Coronary artery (tissue), 2 donors: ENCODE measurements at places on chromosomes 7 and 10.

- DNase-seq = no peak
Measured at GRCh38 chr7:158706710-158707590, 2.3 kb upstream of the NCAPG2 start.

DNA sequence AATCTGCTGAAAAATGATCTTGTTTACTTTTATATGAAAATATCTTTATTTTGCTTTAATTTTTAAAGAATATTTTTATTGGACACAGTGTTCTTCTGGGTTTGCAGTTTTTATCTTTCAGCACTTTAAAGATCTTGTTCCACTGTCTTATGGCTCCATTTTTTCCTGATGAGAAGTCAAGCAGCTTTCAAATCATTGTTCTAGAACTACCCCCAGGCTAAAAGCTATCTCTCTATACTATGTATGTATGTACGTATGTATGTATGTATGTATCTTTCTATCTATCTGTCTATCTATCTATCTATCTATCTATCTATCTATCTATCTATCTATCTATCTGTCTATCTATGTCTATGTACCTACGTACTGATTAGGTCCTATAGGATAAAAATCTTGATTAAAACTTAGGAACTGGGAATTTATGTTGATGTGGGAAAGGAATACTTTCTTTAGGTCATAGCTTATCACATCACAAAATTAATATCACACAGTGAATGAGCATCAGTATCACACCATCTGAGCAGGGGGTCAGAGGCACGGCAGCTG lies 35.4 kb upstream of the TSPAN13 start:
- DNase-seq = no peak

DNA sequence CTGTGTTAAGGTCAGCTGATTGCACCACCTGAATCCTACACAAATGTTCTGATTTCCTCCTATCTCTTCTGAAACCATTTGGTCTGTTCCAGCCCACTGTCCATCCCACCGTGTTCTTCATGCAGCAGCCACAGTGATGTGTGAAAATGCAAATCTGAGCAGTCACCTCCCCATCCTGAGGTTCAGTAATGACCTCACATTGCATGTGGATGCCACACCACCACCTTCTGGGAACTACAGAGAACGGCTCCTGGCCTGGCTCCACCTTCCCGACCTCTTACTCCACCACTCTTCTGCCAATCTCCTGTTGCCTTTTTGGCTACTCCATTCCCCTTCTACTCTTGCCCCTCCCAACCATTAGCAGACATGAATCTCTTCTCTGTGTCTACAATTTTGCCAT lies 244.4 kb downstream of the TNS3 start:
- DNase-seq = peak; percentile 19

GRCh38 chr10:60704471-60704870 lies 73.8 kb upstream of the CDK1 start:
- DNase-seq = no peak

- DNase-seq = no peak
Measured at GRCh38 chr7:70975754-70976153, 156.2 kb upstream of the GALNT17 start.

- DNase-seq = no peak
Measured at GRCh38 chr7:130804220-130804619, 70.2 kb upstream of the KLF14 start.

DNA sequence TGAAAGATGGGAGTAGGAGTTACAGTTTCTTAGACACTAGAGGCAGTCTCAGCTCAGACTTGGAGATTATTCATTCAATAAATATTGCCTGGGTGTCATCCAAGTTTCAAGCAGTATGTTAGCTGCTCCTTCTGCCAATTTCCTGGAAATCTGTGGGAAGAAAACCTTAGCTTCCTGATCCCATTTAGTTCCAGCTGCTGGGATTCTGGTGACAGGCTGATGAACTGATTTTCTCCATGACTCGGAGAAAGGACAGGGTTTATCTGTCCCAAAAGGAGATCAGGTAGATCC lies 95.8 kb downstream of the CLEC2L start:
- DNase-seq = no peak

DNA sequence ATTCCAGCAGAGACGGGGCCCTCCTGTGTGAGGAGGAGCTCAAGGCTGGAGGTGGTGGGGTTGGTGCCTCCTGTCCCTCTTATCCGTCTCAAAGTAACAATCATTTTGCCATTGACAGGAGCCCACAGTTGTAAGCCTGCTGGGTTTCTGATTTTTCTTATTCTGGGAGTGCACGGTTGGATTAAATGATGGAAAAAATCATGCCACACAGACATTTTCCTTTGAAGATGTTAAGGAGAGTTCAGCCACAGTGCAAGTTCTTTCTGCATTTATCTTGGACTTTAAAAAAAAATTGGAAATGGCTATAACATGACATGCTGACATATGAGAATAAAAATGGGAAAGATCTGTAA lies 8.4 kb upstream of the LYZL1 start:
- no peak for DNase-seq

- no peak for DNase-seq
Measured at GRCh38 chr10:653991-654646, 35.3 kb downstream of the DIP2C start.

GRCh38 chr7:68544851-68545250 lies 1053.4 kb upstream of the AUTS2 start:
- DNase-seq = no peak

- no peak for DNase-seq
Measured at GRCh38 chr10:14560274-14560673, 214.4 kb downstream of the FAM107B start.

DNA sequence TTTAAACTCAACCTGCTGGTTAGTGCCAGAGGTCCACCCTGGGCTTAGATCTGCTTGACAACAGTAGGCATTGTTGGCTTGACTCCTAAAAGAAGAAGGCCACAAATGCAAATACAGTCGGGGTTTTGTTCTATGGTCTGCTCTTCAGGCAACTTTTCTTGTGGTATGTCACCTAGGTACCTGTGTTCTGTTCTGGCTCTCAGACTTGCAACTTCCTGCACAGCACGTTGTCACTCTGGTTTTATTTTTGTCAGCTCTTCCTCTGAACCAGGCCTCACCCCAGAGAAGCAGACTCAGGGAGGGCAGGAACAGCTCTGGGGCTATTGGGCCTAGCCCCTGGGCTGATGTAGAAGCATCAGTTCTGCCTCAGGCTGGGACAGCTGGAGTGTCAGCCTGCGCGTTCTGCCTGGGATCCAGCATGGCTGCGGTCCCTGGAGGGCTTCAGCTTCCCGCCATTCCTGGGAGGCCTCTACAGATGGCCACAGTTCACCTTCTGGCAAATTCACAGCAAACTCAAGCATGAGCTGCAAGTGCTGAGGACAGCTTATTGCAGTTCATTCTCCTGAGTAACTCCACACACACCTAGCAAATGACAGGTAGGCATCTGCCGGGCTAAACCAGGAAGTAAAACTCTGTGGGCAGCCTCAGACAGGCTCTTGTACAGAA lies 11.0 kb upstream of the PDCD4 start:
- DNase-seq = no peak

- DNase-seq = no peak
Measured at GRCh38 chr7:148395352-148395811, 195.2 kb upstream of the C7orf33 start.

GRCh38 chr7:95589766-95590165 lies 6.5 kb downstream of the PDK4 start:
- no peak for DNase-seq

DNA sequence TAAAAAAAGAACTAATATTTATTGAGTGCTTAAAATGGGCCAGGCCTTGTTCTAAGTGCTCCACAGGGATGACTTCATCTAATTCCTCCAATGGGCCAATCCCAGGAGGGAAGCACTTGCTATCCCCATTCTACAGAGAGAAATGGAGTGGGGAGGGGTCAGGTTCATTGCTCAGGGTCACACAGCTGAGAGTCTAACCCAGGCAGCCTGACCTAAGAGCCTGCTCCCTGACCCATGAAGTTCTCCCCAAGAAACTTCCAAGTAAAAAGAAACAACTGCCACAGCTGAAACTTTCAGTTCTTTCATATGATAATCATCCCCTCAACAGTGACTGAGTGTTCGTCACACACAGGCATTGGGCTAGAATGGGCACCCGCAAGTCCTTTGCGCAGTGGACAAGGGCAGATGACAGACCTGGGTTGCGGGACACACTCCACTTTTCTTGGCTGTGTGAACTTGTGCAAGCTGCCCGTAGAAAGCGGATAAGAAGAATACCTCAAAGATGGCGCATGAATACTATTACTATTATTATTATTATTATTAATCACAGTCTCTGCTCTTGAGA lies 39.7 kb downstream of the BEND7 start:
- DNase-seq = no peak

- DNase-seq = no peak
Measured at GRCh38 chr7:121352323-121352722, 23.5 kb downstream of the WNT16 start.

GRCh38 chr10:8242295-8242872 lies 187.9 kb downstream of the GATA3 start:
- DNase-seq = no peak

DNA sequence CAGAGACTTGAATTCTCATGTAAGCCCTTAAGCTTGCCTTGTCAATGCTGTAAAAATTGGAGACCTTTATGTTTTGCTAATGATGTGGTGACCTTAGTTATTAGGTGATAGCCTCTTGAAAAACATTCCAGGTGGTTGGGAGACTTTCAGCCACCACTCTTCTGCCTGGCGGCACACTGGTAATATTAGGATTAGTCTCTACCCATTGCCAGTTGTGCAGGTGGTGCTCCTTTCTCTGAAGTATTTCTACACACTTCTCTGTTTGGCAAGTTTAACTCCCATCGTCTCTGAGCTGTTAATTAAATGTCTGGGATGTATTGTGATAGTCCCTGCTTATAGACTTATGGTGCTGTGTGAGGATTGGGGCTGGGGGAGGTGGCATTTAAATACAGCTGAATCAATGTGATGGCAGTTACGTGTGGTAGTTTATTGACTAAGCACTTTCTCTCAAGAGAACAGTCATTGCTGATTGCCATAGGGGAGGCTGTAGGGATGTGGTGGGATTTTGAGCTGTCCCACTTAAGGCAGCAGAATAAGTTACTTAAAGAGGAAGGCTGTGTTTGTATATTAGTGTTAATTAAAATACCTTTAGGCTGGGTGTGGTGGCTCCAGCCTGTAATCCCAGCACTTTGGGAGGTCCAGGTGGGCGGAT lies 61.7 kb downstream of the DAGLB start:
- no peak for DNase-seq

DNA sequence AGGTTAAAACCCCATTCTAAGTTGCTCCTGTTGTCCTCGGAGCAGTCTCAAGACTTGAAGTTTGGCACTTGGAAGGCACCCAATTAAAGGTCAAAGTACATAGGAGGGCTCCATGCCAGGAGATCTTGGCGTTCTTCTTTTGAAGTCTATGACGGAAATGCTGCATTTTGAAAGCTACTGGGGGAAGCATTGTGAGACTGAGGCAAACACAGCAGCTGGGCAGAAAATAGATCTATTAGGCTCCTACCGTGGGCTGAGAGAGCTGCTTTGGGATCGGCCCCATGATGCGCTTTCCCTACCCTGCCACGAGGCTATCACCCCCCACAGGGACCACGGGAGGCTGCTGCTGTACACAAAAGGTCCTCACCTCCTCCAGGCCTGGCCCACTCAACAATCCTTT lies 20.0 kb downstream of the KIAA1549 start:
- no peak for DNase-seq

DNA sequence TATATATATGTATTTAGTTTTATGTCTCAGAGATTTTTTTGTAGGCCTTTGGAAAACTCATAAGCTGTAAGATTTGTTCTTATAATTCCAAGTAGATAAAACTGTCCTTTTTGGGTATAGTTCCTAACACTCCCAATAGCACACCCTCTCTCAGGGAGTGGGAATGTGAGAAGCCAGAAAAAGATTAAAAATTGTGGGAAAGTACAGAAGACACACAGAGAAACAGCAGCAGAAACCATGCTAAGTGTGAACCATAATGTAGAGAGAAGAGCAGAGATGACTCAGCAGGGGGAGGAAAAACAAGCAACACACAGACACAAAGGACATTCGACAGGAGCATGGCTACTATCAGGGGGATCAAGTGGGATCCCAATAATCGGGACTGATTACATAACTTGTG lies 401.6 kb downstream of the MAGI2 start:
- no peak for DNase-seq

DNA sequence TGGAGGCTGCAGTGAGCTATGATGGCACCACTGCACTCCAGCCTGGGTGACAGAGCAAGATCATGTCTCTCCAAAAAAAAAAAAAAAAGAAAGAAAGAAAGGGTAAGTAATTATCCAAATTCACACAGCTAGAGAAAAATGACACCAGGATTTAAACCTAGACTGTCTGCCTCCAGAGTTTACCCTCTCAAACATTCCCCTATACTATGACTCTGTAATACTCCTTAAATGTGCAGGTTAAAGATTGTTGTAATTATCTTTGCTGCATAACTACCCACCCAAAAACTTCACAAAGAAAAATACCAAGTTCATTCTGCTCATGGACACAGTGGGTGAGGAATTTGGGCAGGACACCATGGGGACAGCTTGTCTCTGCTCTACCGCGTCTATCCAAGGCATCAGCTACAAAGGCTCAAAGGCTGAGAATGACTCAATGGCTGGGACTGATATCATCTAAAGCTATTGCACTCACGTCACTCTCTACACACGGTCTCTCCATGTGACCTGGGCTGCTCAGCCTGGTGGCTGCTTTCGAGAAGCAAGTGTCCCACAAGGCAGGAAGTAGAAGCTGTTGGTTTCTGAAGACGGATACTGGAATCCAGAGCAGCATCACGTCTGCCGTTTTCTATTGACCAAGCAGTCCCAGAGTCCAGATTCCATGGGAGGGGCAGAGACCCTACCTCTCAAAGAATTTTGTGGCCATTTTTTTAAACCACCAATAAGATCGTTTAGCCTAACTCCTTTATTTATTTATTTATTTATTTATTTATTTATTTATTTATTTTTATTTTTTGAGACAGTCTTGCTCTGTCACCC lies 185.7 kb upstream of the AUTS2 start:
- no peak for DNase-seq
